Adipocyte (in vitro differentiated cells): ENCODE measurements at places on chromosomes 5 and 9.

- no peak for DNase-seq
These were observed 34.1 kb downstream of the CFAP77 start for GRCh38 chr9:132443951-132444607.

- DNase-seq: no peak
These were observed 3.1 kb downstream of the AGXT2 start for GRCh38 chr5:35044649-35045048.

GRCh38 chr9:3241290-3241689, 284.5 kb downstream of the RFX3 start:
- no peak for DNase-seq

GRCh38 chr9:87445646-87446045, 52.0 kb upstream of the DAPK1 start:
- DNase-seq: peak; percentile 25
